Central memory CD4-positive, alpha-beta T cell (primary cell): ENCODE measurements at places on chromosomes 6 and 20.
A peak's percentile ranks its signal among the peaks of the same experiment; 100 is the strongest.

DNA sequence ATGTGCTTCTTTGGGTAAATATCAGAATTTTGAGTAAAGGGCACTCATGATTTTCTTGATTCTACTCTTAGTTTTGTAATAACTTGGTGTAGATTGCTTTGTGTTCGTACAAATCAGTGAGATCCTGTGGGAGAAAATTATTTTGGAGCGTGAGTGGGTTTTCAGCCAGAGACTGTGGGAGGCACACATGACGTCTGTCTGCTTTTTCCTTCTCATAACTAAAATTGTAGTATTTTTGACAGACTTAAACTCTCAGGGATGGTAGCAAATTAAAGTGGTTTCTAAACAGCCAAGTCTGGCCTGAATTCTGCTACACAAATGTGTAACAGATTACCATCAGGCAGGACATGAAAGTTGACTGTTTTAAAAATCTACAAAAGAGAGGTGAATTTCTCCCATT is 222.6 kb downstream of the OTOR start:
- DNase-seq, result no peak

DNA sequence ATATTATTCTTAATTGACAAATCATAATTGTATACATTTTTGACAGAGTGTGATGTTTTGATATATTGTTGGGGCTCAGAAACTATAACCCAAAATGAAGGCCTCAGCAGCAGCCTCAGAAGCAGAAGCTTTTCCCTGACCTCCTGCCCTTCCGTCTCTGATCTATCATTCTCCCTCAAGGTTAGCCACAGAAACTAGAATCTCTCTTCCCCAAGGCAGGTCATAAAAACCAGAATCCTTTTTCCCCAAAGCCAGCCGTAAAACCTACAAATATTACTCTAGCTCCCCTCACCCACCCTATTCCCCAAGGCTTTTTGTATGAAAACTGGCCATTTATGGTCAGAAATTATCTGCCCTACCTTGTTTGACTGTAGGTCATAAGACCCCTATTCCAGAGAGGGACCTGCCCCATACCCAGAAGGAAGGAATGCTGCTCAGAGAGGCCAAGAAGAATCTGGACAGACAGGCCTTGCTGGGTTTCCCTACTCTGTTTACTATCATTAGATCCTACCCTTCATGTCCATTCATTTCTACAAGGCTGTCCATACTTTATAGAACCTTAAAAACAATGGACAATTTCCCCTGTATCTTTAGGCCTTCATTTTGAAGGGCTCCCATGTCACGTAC is 14.5 kb downstream of the OR2B2 start:
- DNase-seq, result no peak

- no peak for DNase-seq
Observed at GRCh38 chr20:24984961-24985640, 7.5 kb downstream of the APMAP start.

- DNase-seq, result no peak
Observed at GRCh38 chr6:56720882-56721281, 78.2 kb upstream of the DST start.

DNA sequence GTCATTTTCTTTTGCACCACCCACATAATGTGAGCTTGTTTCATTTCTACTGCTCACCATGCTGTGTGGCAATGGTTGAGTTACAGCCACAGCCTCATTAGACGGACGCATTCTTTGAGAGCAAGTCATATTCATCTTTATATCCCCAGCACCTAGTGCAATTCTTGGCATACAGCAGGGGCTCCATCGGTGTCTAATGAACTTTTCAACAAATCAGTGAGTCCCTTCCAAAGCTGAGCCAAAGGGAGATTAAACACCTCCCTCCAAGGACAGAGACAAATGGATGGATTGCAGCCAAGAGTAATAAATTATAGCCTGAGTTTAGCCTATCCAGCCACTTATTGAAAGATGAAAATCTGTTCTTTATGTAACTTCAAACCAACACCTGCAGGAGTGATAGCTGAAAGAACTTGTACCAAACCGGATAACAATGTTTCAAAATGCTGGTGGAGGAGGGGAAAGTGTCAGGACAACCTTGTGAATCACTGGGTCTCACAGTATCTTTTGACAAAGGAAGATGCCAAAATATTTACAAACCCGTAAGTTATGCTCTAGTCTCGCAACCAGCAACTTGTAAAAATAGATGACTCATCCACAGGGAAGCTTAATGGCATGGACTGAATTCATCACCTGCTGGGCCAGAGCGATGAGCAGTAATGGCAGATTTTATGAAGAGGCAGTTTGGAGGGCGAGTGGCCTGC is 139.0 kb downstream of the PXDC1 start:
- no peak for DNase-seq

DNA sequence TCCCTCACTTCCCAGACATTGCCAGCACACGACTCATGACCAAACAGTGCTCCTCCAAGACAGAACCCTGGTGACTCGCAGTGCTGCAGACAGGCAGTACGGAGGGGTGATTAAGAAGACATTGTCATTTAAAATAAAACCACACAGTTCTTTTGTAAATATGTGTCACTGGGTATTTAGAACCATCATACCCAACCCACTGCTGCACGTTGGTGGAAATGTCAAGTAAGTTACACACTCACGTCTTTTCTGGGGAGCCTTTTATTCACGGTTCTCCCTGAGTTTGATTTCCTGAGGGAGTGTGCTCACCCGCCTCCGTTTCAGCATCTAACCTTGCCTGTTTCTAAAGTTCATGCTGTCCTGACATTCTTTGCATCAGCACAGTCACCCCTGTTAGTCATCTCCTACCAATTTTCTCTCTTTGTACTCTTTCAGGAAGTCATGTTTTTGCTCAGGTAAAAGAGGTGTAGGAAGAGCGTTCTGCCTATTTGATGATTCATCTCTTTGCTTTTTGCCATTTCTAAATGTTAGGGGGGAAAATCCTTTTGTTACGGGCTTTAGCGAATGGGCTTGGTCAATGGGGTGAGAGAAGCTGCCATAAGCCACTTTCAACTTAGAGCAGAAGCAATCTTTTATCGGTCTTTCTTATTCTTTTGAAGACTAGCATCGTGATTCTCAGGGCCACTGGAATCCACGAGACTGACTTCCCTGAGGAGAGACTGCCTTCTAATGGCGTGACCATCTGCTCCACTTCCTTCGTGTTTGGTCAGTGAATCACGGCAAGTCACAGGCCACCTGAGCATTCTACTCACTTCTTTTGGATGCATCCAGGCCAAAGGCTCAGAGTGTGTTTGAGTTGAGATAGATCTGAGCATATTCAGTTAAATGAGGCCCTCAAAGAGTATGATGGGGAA is 512.8 kb upstream of the JARID2 start:
- DNase-seq, result peak; percentile 17

DNA sequence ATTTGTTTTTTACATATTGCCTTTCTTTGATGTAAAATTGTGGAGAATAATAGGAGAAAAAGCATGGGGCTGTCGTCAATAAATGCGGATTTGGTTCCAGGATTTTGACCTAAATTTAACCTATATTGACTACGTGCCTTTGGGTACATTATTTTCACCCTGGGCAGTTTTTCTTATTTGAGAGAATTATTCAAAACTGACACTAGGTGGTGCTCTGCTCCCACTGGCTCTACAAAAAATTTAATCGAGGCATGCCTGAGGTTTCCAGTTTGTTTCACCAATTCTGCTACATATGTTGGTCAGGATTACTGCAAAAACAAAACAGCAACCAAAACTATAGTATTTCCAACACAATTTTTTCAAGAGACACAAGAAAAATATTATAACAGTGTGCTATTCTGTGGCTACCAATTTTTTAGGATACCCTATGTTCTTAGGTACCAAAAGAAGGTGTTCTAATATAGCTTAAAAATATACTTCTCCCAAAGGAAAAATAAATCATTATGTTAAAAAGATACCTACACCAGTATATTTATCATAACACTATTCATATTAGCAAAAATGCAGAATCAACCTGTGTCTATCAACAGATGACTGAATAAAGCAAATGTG is 48.6 kb upstream of the FABP7 start:
- no peak for DNase-seq

DNA sequence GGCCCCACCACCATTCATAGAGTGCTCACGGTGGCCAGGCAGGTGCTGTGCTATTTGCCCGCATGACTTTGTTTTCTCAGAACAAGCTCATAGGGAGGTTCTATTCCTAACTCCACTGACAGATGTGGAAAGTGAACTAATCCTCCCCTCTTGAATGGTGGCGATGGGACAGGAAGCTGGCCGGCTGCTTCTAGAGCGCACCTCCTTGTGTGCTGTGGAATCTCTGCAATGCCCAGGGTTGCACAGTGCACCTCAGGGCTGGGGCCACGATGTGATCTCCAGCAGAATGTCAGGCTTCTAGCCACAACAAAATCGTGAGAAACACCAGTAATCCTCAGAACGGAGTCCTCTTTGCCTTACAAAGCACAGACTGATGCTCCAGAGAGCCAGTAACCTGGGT is 53.8 kb upstream of the SLC22A23 start:
- DNase-seq, result no peak

GRCh38 chr6:105212587-105212986 is 32.8 kb upstream of the POPDC3 start:
- no peak for DNase-seq

GRCh38 chr6:33786736-33787135 is 2.2 kb downstream of the LEMD2 start:
- DNase-seq, result no peak

- no peak for DNase-seq
Observed at GRCh38 chr6:28357036-28357435, 7.3 kb downstream of the ZKSCAN3 start.

DNA sequence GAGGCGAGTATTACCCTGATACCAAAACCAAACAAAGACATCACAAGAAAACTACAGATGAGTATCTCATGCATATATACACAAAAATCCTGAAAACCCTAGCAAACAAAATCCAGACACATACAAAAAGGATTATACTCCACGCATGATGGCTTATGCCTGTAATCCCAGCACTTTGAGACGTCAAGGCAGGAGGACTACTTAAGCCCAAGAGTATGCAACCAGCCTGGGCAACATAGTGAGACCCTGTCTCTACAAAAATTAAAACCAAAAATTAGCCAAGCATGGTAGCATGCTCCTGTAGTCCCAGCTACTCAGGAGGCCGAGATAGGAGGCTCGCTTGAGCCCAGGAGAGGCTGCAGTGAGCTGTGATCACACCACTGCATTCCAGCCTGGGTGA is 32.4 kb downstream of the TRPC4AP start:
- DNase-seq, result no peak

DNA sequence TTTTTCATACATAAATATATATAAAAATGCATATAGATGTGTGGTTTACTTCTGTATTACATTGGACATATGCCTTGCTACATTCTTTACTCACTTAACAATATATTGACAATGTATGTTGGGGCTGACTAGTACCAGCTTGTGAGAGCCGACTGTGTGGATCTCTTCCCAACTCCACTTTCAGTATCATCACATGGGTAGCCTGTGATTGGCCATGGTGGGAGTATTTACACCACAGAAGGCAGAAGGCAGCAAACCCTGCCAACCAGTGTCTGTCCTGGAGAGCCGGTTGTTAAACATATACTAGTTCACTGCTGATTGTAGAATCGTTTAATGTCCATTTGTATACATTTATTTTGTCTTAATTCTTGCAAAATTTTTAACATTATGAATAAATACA is 638.7 kb downstream of the DHX35 start:
- DNase-seq, result no peak

- DNase-seq, result no peak
Observed at GRCh38 chr20:55415567-55416142, 589.7 kb downstream of the CBLN4 start.

DNA sequence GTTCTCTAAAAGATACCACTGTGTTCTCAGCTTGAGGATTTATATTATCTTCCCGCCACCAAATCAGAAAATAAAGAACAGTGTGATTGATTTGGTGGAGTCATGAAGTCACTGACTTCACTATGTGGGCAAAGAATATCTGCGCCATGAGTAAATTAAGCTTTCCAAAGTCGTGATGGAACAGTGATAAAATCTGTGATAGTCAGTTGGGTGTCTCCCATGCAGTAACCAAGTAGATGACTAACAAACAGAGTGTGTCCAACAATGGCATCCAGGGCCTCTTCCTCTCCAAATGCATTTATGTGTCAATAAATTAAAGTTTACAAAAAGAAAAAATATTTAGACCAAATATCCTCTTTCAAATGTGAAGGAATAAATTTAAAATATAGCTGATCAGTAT is 87.0 kb upstream of the DST start:
- DNase-seq, result no peak

- DNase-seq, result no peak
Observed at GRCh38 chr20:50412069-50412468, 98.1 kb upstream of the PTPN1 start.

DNA sequence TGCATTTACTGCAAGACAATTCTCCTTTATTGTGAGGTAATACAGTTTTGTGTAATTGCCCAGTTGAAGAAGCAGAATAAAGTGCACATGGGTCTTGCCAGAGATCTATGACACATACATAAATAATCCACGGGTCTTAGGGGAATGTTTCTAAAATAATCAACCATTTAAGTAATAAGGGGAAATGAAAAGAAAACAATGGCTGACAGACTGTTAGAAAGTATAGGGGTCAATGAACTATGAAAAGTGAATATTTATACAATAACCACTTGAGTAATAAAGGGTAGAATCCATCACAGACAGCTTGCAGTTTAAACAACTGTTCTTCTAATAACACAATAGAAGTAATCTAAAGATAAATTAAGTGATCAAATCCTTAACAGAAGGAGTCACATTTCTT is 477.2 kb downstream of the EYS start:
- no peak for DNase-seq

DNA sequence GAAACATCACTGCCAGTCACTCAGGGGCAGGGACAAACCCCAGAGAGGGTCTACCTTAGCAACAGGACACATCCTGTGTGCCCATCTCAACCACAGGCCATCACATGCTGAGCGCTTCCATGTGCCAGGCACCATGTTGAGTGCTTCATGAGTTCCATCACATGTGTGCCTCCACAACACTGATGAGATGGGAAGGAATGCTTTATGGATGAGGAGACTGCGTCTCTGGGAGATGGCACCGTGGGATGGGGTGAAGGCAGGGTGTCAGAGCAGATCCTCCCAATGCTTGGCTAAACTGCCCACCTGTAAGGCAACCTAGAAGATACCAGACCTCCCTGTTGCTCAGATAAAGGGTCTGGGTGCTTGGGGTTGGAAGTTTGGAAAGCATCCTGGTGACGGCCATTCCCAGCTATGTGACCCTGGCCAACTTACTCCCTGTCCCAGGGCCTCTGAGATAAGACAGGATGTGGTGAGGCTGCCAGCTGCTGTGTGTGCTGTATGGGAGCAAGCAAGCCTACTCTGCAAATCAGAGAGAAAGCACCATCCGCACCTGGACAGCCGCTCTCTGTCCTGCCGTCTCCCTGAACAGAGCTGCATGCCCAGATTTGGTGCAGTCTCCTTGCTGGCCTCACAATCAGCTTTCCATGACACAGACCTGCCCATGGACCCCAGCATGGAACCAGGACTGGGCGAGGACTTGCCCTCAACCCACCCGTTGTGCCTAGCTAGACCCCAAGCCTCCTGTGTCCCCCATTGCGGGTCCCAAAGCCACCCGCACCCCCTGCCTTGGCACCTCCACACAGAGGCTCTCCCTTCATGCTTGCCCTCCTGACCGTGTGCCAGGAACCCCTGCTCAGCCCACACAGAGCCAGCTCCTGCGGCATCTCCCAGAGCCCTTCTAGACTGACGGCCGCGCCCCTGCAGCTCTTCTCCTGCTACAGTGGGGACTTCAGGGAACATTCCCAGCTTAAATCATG is 143.7 kb downstream of the SYNDIG1 start:
- DNase-seq, result no peak

GRCh38 chr20:58612121-58612691 is 38.9 kb upstream of the STX16 start:
- DNase-seq, result no peak
